A549 (cell line): ENCODE measurements at places on chromosomes 7 and 10. TPM values are rescaled to one million over a fixed set of nuclear protein-coding genes. Genes with fewer than 3 reads are reported as not detected.

The POLR2J2 gene
- 0.19 to 0.53 TPM (median 0.43 TPM) in 3 replicates for polyA plus RNA-seq

The COL17A1 gene
- polyA plus RNA-seq, result 1.5 to 1.7 TPM (median 1.6 TPM) in 3 replicates

DNA sequence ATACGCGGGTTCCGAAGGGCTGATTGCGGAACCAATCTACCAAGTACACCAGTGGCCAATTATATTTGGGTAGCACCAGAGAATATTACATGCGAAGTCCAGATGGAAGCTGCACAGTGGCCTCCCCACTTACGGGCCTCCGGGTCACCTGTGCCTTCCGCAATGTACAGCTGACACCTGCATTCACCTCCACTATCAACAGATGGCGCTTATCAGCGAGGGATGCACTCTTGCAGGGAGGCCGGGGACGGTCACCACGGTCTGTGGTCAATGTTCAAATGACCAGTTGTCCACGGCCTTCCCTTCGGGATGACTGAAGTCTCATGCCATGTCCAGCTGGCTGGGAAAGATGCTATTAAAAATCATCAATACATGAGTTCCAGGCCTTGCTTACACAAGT lies 47.6 kb downstream of the SLIT1 start:
- peak; percentile 58 for DNase-seq

DNA sequence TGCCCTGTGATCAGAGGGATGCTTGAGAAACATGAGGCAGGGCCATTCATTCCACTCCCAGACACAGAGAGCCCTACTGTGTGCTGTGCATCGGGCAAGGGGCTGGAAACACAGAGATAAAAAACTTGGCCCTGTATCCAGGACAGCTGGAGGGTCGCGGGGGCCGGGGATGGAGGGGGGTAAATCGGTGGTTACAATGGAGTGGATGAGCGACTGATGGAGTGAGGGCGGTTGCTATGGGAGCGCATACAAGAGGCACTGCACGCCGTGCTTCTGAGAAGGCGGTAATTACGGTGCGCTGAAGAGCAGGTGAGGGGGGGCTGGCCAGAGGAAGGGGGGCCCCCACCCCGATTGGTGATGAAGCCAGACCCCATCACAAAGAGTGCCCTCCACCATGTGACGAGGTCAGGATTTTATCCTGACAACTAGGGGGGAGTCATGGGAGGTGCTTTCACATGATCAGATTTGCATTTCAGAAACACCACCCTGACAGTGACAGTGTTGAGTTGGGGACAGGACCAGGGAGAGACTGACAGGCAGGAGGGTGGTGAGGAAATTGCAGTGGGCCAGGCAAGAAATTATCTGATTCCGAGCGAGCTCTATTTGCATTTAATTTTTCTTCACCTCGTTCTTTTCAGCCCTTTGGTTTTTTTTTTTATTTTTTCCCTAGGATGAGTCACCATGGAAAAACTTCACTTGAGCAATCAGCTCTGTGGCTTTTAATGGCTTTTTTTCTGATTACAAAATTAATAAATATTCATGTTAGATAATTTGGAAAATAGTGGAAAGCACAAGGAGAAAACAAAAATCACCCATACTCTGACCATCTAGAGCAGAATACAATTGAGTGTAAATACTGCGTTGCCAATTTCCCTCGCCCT lies 7.8 kb downstream of the CPA5 start:
- DNase-seq, result no peak

GRCh38 chr7:123995617-123996326 lies 37.1 kb downstream of the TMEM229A start:
- DNase-seq, result no peak

DNA sequence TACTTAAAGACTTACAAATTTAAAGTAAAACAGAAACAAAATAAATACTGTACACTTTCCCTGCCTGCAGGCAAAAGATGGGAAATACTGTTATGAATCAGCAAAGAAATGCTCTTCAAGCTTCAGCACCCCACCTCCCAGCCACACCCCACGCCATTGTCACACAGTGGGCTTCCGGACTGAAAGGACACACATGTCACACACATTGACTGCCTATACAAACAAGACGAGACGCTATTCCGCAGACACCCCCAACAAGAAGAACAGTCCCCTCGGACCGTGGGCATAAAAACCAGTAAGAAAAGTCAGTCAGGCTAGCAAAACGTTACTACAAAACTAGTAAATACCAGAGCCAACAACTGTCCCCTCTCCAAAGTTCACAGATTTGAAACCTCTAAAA lies 22.2 kb upstream of the PARP12 start:
- no peak for DNase-seq

The LAMB1 gene
- 142 to 159 TPM (median 143 TPM) in 3 replicates for polyA plus RNA-seq

GRCh38 chr10:9301148-9301547 lies 1246.7 kb downstream of the GATA3 start:
- no peak for DNase-seq

DNA sequence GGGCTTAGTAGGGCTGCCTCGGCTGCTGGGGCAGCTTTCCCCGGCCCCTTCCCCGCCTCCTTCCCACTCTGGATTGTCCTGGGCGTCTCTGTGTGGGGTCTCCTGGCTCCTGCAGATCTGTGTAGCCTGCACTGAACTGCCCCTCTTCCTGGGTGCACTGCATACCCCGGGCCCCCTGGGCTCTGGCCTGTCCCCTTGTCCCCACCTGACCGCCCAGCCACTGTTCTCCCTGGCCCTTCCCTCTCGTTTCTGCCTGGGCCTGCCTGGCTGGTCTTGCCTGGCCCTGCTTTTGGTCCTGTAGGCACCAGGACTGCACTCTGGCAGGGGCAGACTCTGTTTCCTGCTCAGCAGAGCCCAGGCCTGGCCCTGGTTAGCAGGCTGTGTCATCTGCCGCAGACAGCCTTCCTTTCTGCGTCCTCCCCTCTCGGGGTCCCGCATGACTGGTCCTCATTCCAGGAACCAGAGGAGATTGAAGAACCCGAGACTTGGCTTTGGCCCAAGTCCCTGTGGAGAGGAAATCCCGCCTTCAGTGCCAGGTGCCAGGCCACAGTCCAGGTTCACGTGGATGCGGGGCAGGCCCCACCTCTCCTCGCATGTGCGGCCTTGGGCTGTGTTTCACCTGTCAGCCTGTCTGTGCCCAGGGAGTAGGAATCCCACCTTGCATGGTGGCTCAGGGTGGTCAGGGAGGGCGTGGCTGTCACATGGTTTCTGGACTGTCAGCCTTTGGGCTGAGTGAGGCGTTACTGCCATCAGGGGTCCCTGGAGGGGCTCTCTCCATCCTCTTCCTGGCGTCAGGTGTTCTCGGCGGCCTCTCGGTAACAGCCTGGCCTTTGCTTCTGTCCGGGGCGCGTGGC lies 9.2 kb downstream of the INPP5A start:
- no peak for DNase-seq

GRCh38 chr10:98266647-98267046 lies 1.3 kb downstream of the LOXL4 start:
- no peak for DNase-seq

- no peak for DNase-seq
Observed at GRCh38 chr10:31980471-31980870, 51.8 kb upstream of the ARHGAP12 start.

GRCh38 chr10:29141761-29142160 lies 147.1 kb upstream of the LYZL1 start:
- peak; percentile 64 for DNase-seq

- DNase-seq, result peak; percentile 11
Observed at GRCh38 chr7:85186083-85186520, 754 bp downstream of the SEMA3D start.

The ALKBH4 gene
- 7.9 to 8.8 TPM (median 8.2 TPM) in 3 replicates for polyA plus RNA-seq

DNA sequence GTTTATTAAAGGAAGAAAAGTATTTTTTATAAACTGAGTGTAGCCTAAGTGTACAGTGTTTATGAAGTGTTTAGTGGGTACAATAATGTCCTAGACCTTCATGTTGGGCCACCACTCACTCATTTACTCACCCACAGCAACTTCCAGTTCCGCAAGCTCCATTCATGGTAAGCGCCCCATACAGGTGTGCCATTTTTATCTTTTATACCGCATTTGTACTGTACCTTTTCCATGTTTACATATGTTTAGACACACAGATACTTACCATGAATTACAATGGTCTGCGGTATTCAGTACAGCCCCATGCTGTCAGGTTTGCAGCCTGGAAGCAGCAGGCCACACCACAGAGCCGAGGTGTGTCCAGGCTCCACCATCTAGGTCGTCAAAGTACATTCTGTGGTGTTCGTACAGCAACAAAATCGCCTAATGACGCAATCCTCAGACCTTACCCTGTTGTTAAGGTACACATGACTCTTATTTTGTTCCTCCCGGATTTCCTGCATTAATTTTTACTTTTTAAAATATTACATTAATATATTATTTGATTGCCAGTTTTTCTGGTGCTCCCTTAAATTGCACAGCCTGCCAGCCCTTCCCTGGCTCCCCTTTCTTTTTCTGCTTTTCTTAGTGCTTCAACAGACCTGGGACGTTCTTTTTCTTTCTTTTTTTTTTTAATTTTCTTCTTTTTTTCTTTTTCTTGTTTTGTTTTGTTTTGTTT lies 881 bp upstream of the SSBP1 start:
- DNase-seq, result peak; percentile 33

The ADAMTS14 gene
- polyA plus RNA-seq, result 0.03 to 0.05 TPM (median 0.04 TPM) in 3 replicates

DNA sequence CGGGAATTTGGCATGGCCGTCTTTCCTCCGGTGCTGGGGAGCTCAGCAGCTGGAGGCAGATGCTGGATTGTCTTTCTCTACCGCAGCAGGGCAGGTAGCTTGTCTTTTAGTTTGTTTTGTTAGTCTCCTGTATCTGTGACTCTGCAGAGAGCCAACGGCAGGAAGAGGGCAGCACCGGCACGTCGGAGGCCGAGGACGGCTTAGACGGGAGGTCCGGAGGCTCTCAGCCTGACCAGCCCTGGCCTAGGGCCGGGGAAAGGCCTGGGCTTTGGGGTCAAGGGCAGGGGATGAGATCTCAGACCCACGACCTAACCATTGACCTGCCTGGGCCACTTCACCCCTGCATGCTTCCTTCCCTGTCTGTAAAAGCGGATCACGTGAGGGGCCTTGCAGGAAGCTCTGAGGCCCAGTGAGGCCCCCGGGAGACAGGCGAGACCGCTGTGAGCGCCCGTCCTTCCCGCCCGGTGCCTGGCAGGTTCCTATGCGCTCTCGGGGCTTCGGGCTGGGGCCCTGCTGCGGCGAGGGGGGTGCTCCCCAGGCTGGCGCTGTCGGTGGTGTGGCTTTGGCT lies 72.7 kb downstream of the LHPP start:
- no peak for DNase-seq

DNA sequence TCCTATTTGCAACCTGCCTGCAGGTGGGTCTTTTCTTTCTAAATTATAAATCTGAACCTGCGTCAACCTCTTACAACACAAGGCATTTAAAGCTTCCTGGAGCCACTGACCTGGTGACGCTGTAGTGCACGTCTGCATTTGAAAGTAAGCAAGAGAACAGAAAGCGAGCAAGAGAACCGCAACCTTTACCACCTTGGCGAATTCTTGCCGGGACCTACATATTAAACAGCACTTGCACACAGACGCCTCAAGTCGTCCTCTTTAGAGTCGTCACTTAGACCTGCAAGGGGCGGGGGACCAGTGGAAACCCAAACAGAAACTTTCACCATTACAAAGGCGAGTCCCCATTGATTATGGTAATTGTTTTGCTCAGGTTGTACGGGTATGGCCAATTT lies 9.5 kb downstream of the GLI3 start:
- DNase-seq, result no peak

GRCh38 chr7:70353330-70353945 lies 755.2 kb downstream of the AUTS2 start:
- no peak for DNase-seq

The GLI3 gene
- polyA plus RNA-seq, result 0.04 to 0.24 TPM (median 0.09 TPM) in 3 replicates

DNA sequence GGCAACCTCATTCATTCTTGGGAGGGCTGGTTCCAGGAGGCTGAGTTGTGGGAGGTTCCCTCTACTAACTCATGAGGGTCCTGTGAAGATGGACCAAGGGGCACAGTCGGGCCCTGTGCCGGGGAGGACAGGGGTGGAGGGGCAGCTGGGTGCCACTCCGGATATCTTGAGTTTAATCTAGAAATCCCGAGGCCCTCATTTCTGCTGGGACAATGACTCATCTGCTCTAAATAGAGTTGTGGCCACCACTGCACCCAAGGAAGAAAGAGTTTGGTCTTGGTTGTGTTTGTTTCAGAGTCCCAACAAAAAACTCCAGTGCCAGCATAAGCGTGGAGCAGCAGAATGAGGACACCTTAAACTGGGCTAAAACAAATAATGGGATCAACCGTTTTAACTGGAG lies 82.4 kb downstream of the EBF3 start:
- DNase-seq, result no peak

GRCh38 chr7:73425356-73425983 lies 8.1 kb upstream of the FZD9 start:
- DNase-seq, result no peak

The GNB2 gene
- polyA plus RNA-seq, result 156 to 169 TPM (median 163 TPM) in 3 replicates

The GFRA1 gene
- 9.5 to 15.2 TPM (median 13.2 TPM) in 3 replicates for polyA plus RNA-seq

DNA sequence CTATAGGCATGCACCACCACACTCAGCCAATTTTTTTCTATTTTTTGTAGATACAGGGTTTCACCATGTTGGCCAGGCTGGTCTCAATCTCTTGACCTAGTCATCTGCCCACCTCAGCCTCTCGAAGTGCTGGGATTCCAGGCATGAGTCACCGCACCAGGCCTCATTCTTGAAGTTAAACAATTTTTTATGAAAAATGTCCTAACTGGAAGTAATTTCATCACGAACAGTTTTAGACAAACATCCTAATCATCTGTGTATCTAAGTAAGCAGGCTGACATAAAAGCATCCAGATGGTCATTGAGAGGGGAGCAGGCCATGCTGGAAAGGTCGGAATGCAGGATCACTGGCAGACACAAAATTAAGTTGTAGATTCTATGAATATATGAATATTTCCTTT lies 269.1 kb downstream of the ZMYND11 start:
- DNase-seq, result no peak

- DNase-seq, result no peak
Observed at GRCh38 chr10:58693919-58694318, 181.2 kb downstream of the BICC1 start.

The LIPJ gene
- polyA plus RNA-seq, result not detected in 3 replicates

The CSTF2T gene
- 17.3 to 19.3 TPM (median 18.2 TPM) in 3 replicates for polyA plus RNA-seq
